HepG2 (cell line): ENCODE measurements at places on chromosomes 12 and 14.

GRCh38 chr12:11497995-11498394 lies 102.6 kb upstream of the PRB2 start:
- no peak for DNase-seq

DNA sequence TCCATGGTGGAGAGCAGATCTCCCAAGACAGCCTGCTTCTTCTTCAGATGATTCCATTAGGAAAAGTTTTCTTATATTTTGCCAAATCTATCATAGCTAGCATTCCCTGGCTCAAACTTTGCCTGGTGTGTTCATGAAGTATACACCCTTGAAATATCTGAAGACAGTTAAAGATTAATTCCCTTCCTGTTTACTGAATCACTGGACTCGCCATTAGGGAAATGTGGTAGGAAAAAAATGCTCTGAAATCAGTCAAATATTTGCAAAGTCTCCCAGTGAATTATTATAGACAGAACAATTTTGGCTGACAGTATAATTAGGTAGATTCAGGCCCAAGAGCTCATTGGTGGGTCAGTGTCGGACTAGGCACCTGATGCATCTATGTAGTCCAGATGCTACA lies 86.5 kb downstream of the PDZRN4 start:
- DNase-seq = no peak

DNA sequence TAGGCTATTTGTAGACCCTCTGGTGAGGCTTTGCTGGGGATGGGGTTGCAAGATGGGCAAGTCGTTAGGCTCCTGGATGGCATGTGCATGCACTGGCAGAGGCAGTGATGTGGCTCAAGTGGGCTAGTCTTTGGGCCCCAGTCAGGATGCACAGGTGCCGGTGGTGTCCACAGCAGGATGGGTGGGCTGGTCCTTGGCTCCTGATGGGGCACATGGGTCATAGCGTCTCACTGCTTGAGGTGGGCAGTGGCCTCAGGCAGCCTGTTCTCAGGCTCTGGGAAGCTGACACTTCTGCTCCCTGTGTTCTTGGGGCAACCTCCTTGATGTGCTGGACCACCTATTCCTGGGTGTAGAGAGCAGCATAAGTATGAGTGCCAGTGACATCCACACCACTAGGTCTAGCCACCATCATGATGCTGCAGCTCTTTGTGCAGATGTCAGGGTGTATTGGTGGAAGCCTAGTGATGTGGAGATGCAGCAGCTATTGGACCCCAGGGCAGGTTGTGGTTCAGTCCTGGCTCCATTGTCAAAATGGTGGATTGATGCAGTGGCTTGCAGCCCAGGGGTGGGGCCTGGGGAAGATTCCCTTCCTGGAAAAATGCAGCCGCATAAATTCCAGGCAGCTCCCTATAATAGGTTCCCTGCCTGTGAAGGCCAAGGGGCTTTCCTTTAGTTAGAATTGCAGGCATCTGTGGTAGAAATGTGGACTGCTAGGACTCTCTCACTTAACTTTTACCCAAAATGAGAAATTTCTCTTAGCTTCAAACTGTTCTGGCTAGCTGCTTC lies 742.5 kb upstream of the MDGA2 start:
- DNase-seq = no peak

- no peak for DNase-seq
Measured at GRCh38 chr12:125458552-125459268, 393.5 kb downstream of the AACS start.

GRCh38 chr12:6230321-6231110 lies 30.3 kb downstream of the CD9 start:
- DNase-seq = peak; percentile 92

DNA sequence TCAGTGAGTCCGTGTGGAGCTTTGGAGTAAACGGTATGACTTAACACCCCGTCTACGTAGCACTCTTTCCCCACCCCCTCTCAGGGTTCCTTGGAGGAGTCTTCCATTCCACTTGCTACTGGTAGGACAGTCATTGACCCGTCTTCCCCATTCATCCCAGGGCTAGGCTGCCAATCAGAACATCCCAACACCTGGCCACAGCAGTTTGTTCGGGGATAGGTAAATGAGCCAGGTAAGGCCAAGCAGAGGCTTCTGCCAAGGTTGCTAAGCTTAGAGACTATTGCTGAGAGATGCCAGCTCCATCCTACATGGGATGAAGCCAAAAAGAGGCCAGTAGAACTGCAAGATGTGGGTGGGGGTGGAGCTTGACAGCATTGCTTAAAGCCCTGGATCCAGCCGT lies 130.8 kb downstream of the BCL11B start:
- DNase-seq = no peak

DNA sequence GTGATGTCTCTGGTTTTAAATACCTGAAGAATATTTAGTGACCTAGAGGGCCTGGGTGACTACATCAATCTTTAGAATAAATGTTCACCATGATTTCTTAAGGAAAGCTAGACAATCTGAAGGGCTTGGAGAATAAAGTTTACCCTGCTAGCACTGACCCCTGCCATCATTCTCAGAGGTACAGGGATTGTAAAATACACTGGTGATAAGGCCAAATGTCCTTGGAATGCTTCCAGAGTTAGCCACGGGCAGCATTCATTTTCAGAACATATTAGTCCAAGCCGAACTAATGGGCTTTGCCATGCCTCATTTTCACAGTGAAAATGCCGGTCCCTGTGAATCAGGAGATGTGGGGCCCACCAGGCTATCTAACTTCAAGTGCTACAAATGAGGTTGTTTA lies 1381.7 kb upstream of the SEL1L start:
- DNase-seq = no peak

GRCh38 chr14:38718519-38718918 lies 384.5 kb downstream of the SEC23A start:
- no peak for DNase-seq

DNA sequence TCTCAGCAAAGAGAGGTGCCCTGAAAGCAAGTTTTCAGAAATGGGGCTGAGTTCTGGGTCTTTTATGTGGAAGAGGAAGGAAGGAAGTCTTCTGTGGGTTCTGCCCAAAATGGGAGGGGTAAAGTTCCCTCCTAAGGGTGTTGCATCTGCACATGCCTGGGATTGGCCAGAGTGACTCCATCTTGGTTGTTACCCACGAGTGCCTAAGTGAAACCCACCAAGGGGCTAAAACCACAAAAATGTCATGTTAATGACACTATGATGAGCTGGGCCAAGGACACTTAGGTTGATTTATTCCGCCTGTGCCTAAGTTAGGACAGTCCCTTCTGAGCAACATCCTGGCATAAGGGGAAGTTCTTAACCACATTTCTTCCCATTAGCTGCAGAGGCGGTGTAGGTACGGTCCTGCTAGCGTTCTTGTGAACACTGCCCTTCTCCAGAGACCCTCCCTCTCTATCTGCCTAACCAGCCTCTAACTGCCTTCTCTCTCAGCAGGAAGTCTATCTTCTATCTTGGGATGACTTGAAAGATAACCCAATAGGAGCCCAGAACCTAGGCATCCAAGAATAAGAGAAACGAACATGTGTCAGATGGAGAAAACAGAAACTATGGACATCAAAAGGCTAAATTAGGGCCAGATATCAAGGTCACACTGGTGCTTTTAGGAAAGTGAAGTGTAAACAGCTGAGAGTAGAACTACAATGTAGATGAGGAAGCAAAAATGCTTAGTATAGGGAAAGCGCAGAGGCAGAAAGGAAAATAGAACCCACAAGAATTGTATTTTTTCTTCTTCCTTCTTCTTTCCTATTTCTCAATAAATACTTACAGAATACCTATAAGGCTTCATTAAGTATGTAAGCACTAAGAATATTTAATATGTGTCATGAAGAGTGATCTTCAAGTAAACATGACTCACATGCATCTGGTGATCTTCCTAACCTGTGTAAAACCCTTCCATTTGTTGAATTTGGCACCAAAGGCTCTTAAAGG lies 104.2 kb upstream of the AMN1 start:
- no peak for DNase-seq

DNA sequence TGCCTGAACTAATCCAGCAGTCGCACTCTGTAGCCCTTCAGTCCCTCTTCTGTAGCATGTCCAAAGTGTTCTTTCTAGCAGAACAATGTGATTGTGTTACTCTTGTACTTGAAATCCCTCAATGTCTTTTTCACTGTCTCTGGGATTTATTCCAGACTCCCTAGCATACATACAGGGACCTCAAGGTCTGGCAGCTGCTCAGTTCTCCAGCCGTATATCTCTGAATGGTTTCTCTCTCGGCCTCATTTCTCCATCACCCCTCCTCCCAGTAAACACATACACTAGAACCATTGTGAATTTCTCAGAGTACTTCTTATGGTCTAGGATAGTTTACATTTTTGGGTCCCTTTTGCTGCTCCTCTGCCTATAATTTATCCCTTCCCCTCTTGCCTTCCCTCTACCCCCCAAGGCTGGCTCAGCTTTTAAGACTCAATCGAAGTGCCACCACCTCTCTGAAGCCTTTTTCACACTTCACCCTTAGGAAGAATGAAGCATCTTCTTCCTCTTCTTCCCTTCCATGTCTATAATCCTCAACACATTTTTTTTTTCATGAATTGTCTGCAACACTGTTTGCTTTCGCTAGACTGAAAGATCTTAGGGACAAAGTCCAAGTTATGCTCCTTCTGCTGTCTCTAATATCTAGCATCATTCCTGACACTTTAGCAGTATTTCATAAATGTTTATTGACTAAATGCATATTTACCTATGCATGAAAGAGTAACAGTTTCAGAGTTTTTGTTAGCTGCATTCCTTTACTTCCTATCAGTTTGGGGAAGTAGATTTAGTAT lies 446.1 kb downstream of the ZFP36L1 start:
- DNase-seq = no peak

DNA sequence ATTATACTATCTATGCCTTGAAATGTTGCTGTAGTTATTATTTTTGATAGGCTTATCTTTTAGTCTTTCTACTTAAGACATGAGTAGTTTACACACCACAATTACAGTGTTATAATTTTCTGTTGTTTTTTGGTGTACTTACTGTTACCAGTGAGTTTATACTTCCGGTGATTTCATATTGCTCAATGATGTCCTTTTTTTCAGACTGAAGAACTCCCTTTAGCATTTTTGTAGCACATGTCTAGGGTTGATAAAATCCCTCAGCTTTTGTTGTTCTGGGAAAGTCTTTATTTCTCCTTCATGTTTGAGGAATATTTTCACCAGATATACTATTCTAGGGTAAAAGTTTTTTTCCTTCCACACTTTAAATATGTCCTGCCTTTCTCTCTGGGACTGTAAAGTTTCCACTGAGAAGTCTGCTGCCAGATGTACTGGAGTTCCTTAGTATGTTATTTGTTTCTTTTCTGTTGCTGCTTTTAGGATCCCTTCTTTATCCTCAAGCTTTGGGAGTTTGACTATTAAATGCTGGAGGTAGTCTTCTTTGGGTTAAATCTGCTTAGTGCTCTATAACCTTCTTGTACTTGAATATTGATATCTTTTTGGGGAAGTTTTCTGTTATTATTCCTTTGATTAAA lies 41.5 kb upstream of the FERMT2 start:
- no peak for DNase-seq

DNA sequence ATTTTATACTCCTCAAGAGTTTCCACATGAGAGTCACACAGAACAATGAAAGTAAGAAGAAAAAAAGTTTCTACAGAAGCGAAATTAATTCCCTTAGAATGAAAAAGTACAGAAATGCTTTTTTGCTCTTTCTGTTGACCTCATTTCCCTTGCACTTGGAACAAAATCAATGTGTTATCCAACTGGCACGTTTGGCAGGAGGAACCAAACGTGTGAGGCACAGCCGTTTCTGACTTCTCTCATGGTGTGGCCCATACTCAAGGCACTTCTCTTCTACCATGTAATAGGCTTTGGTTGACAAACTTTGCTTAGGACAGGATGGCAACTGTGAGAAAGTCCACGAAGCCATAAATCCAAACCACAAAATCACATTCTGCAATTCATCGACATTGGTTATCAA lies 297.0 kb downstream of the FUT8 start:
- no peak for DNase-seq
